Activated gamma-delta T cell treated with Interleukin-2 at 50 U/mL for 16 hours (primary cell): ENCODE measurements at places on chromosomes 3 and 15.

DNA sequence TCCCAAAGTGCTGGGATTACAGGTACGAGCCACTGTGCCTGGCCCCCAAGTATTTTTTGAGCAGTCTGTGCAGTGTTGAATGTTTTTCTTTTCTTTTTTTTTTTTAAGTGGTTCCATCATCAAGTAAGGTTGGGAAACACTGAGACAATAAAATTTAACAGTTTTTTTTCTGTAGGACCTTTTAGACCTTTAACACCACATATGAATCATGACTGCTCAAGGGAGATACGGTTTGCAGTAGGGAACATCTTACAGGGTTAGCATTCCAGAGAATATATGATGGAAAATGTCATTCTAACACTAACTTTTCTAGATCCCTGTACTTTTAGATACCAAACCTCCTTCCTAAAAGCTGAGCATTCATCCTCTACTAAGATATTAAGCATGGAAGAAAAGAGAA lies 41.7 kb downstream of the SNX4 start:
- DNase-seq: no peak

DNA sequence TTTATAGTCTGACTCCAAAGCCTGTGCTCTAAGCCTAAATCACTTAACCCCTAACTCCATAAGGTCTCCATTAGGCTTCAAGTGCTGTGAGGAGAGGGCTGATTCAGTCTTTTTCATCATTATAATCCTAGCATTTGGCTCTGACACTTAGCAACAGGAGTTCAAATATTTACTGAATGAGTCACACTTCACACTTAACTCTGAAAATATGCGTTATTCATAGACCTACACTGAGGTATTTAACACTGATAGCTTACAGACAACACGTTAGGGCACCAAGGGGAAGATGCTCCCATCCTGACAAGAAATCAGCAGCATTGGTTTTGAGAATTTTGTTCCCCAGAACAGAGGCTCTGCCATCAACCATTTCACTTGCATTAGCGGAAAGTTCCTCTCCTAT lies 53.5 kb downstream of the MSL2 start:
- DNase-seq: no peak

DNA sequence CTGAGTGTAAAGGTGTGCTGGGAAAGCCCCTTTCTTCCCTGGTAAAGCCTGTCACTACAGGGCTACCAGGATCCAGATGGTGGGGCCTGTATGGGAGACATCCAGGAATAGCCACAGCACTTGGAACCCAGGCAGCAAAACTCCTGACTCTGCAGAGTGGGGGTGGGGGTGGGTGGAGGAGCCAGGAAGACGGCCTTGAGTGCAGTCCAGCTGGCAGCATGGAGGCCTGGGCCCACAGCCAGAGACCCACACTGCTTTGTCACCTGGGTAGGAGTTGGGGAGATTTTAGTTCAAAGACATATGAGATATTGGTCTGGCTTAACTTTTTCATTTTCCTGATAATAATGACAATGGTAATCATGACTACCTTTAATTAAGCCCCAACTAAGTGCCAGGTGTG lies 116.7 kb upstream of the MRPS22 start:
- DNase-seq: no peak

GRCh38 chr3:94811836-94812235 lies 749.0 kb downstream of the NSUN3 start:
- DNase-seq: no peak

DNA sequence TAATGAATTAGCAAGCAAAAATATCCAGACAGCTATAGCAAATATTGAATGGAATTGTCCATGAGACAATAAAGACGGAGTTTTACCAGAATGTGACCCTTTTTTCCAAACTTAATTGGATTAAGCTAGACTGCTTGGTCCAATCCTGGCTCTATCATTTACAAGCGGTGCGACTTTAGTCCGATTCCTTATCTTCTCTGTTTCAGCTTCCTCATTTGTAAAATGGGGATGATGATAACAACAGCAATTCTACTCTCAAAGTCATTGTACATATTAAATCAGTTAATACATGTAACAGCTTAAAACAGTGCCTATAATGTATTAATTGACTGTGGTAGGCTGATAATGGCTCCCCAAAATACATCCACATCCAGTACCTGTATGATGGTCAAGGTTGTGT lies 62.1 kb upstream of the CRBN start:
- no peak for DNase-seq

DNA sequence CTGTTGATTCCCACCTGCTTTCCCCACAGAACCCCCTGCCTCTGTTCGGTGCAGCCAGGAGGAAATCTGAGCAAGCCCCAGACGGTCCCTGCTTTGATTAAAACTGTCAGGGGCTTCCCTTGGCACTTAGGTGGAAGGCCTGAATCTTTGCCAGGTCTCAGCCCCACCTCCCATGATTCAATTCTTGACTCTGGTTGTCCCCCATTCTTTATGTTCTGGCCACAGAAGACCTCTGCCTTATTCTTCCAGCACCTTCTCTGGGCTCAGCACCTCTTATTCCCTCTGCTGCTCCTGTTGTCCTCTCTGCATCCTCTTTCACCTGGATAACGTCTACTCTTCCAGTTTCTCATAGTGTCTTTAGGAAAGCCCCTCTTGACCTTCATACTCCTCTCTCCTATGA lies 349.4 kb downstream of the PTPRG start:
- no peak for DNase-seq

DNA sequence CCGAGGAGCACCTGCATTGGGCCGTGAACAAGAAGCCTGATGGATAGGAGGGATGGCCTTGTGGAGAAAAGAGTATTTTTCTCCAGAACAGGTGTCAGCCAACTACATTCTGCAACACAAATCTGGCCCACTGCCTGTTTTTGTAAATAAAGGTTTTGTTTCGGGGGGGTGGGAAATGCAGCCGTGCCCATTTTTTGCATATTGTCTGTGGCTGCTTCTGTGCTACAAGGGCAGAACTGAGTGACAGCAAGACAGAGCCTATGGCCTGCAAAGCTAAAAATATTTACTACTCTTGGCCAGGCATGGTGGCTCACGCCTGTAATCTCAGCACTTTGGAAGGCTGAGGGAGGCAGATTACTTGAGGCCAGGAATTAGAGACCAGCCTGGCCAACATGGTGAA lies 95.9 kb upstream of the AKAP13 start:
- no peak for DNase-seq

DNA sequence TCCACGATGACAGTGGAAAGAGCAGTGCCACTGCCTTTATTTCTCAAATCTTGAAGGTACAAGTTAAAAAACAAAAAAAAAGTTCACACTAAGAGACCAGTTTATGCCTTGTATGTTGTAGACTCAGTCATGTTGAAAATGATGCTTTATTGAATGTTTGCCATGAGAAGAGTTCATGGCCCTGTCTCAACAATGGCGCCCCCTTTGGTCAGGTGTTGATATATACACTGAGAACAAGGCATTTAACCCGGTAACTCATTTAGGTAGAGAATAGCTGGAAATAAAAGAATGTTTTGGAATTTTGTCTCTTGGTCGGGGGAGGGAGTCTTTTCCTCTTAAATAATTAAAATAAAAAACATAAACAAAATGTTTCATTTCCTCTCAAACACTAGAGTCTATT lies 145.6 kb upstream of the SLC2A2 start:
- DNase-seq: no peak

DNA sequence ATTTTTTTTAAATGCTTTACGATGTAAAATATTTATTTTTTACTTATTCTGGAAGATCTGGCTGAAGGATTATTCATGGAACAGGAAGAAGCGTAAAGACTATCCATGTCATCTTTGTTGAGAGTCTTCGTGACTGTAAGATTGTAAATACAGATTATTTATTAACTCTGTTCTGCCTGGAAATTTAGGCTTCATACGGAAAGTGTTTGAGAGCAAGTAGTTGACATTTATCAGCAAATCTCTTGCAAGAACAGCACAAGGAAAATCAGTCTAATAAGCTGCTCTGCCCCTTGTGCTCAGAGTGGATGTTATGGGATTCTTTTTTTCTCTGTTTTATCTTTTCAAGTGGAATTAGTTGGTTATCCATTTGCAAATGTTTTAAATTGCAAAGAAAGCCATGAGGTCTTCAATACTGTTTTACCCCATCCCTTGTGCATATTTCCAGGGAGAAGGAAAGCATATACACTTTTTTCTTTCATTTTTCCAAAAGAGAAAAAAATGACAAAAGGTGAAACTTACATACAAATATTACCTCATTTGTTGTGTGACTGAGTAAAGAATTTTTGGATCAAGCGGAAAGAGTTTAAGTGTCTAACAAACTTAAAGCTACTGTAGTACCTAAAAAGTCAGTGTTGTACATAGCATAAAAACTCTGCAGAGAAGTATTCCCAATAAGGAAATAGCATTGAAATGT lies 15.6 kb downstream of the THBS1 start:
- no peak for DNase-seq

DNA sequence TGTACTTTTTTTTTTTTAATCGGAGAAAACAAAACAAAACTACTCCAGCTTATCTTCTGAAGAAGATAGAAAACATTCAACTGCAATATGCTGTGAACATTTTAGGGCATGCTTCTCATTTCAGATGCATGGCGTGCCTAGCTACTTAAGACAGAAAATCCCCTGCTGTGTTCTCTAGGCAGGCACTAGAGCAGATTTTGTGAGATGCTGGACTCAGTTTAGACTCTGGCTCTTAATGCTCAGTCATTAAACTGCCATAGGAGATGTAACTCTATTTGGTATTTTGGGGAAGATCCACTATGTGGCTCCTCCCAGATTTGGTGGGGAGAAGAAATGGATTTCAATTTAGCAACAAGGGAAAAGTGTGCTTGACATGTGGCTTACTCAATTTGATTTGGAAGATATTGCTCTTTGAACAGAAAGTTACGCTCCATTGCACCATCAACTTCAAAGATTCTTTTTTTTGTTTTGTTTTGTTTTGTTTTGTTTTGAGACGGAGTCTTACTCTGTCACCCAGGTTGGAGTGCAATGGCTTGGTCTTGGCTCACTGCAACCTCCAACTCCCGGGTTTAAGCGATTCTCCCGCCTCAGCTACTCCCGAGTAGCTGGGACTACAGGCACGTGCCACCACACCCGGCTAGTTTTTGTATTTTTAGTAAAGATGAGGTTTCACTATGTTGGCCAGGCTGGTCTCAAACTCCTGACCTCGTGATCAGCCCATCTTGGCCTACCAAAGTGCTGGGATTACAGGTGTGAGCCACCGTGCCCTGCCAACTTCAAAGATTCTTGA lies 62.0 kb upstream of the LEKR1 start:
- DNase-seq: no peak

GRCh38 chr15:70770863-70771262 lies 7.5 kb upstream of the UACA start:
- no peak for DNase-seq

DNA sequence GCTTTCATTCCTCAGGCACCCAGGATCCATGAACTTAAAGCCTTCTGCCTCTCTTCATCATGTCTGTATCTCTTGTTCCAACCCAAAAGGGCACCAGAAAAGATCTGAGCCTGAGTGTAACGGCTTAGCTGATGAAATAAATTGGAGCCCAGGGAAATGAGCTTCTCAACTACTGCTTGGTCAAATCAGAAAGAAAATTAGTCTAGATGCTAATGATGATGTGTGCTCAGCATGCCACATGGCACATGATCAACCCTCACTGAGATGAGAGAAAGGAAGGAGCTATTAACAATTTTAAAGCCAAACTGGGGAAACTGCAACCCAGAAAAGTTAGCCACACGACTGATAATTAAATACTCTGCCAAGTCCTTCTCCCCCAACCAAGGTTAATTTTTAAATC lies 325.7 kb downstream of the CNTN3 start:
- no peak for DNase-seq

- no peak for DNase-seq
These were observed 41.2 kb downstream of the KLF13 start for GRCh38 chr15:31367730-31368344.

DNA sequence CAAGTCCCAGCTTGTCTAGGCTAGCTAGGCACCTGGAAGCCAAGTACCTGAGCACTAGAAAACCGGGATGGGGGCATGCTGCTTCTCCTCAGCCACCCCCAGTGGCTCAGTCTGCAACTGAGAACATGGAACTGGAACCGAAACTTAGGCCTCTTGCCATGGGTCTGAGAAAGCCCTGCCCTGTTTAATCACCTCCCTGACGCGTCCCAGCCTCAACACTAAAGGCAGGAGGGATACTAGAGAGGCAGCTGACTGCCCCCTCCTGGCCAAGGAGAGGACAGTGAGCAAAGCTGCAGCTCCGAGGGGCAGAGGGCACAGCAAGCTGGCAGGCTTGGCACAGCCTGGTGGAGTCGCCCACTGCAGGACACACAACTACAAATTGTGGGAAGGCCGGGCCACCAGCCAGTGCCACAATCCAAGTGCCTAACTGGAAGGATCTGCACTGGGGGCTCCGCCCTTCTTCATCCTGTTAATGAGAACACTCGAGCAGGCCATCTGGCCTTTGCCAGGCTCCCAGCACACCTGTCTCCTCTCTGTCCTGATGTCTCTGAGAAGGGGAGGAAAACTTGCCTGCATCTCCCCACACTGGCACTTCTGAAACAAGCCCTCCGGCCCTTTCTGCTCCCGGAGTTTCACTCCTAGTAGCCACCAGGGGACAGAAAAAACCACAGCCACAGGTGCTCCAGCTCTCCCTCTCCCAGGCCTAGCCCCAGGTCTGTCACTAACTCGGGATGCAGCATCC lies 53.7 kb downstream of the BDH1 start:
- DNase-seq: no peak

- peak; percentile 69 for DNase-seq
These were observed at the start of gene CLDN1 for GRCh38 chr3:190321789-190322603. Gene CLDN1, minus strand, starts transcription at chr3:190322446. Its CDS starts 240 bp downstream, at chr3:190322206.

GRCh38 chr3:178517665-178518334 lies 18.4 kb upstream of the KCNMB2 start:
- DNase-seq: no peak

- no peak for DNase-seq
These were observed 18.9 kb downstream of the CCPG1 start for GRCh38 chr15:55389264-55389607.

GRCh38 chr15:80743189-80743833 lies 35.9 kb upstream of the CEMIP start:
- no peak for DNase-seq

- DNase-seq: no peak
These were observed 294.6 kb downstream of the STXBP5L start for GRCh38 chr3:121202573-121202972.

DNA sequence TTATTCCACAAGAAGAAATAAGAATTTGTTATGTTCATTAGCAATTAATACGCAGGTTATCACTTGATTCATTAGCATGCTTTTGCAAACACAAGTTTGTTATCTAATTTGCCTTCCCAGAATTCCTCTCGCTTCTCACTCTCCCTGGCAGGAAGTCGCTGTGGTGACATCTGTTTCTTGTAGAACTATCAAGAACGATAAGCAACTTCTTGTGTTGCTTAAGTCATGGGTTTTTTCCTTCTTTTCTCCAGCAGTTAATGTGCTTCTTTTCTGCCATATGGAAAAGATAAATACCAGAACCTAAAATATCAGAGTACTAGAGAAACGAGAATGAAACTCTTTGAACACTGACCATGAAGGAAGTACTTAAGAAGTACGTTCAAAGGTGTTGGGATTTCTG lies 99.8 kb upstream of the CHMP2B start:
- no peak for DNase-seq

DNA sequence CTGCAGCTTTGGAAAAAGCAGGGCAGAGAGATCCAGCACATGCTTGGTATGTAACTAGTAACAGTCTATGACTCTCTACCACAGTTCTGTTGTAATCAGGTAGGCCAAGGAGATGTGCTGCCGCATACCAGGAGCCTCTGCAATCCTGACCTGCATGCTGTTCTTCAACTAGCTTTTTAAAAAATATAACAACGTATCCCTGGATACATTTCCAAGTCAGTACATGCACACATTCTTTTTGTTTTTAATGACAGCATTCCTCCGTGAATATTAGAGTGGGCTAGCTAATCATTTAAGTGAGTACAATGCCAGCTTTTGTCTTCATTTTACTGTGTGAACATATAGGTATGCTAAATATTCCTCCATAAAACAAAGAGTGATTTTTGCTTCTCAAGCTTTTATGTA lies 437.8 kb downstream of the RBMS3 start:
- DNase-seq: no peak
